Activated T-cell treated with anti-CD3 and anti-CD28 coated beads, Interleukin-2, amount 50 U/mL, for 48 hours (primary cell): ENCODE measurements at places on chromosomes 7 and 10.

- no peak for DNase-seq
Measured at GRCh38 chr10:87761153-87761552, 56.9 kb downstream of the ATAD1 start.

DNA sequence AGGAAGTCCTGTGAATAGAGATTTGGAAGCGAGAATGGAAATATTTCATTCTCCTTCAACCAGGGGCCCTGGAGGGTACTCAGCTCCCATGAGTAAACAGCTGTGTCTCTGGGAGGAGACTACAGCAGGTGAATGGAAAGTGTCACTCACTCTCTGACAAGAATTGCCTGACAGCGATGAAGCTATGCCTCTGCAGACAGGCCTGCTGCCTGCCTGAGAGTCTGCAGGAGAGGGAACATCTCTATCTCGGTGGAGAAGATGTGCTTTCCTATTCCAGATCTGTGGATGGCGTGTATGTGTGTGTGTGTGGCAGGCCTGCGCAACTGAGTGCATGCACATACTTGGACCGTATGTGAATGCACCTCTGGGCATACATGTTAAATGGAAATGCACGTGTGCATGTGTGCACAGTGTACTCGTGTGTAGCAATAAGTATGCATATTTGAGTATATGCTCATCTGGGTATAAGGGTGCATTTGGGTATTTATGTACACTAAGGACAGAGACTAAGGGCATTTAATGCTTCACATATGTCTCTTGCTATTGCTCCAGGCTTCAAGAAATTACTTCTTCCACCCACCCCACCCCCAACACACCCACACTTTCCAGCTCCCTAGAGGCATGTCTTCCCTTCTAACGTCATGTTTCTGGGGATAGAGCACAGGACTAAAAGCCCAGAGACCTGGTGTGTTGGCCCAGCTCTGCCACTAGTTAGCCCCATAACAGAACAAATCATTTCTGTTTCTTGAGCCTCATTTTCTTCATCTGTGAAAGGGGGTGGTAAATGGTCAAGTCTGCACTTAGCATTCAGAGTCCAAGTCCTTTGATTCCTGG lies 4.6 kb upstream of the ADCYAP1R1 start:
- DNase-seq: no peak

GRCh38 chr7:157483971-157484410 lies 147.2 kb downstream of the DNAJB6 start:
- DNase-seq: peak; percentile 16

DNA sequence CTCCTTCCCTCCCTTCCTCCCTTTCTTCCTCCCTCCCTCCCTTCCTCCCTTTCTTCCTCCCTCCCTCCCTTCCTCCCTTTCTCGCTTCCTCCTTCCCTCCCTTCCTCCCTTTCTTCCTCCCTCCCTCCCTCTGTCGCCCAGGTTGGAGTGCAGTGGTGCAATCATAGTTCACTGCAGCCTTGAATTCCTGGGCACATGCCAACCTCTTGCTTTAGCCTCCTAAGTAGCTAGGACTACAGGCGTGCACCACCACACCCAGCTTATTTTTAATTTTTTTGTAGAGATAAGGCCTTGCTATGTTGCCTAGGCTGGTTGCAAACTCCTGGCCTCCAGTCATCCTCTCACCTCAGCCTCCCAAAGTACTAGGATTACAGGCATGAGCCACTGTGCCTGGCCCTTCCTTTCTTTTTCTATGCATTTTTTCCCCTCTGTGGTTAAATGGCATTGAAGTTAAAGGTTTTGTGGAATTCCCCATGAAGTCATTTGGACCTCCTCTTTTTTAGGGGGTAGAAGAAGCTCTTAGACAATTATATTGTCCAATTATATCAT lies 9.6 kb downstream of the KLHDC10 start:
- no peak for DNase-seq

DNA sequence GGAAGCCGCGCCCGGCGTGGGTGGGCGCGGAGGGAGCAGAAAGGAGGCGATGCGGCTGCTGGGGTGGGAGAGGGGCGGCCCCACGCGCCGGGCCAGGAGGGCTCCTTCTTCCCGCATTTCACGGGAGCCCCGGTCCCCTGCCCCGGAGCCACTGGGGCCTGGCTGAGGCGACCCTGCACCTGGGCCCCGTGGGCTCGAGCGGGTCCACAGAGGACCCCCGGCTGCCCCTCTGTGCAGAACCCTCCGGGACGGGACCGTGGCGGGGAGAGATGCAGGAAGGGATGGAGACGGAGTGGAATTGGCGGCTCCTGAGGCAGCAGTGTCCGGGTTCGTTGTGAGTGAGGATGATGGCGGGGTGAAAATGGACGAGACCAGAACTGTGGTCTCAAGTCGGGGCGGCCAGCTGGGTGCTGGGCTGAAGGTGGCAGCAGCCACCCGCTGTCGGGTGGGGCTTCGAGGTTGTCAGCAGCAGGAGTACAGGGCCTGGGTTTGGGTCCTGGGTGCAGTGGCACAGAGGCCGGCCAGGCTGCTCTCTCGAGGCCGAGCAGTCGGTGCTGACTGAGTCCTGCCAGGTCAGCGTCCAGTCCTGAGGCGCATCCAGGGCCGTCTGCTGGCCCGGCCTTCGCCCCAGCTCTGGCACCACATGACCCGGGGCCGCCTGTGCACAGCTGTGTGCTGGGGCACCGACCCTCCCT lies 80.4 kb downstream of the VIPR2 start:
- DNase-seq: no peak

- no peak for DNase-seq
Measured at GRCh38 chr10:20535897-20536881, 360.9 kb downstream of the NEBL start.

DNA sequence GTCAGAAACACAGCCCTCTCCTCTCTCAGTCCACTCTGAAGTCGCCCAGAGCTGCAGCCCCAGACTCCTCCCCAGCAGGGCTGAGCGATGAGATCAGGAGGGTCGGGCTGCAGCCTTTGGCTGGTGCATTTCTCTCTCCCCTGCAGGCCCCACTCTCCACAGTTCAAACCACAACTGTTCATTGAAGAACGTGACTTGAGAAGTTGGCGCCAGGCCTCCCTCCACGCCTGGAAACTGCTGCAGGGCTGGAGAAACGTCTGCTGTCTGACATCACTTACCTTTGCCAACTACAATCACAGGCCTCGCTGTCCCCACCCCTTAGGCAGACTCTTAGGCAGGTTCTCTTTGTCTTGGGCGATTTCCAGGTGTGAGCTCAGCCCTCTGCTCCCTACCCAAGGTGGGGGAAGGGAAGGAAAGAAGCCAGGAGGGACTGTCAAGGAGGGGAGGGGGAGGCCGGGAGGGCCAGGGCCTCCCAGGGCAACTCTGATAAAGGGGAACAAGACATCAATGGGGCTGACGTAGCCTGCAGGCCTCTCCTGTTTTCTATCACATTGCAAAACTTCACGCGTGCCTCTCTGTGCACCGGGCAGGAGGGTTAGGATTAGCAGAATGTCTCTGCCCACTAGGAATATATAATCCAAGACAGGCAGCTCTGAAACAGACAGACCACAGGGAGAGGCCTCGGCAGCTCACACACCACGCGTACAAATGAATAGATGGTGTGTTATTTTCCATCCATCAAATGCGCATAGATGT lies 32.7 kb downstream of the CALML5 start:
- no peak for DNase-seq

- no peak for DNase-seq
Measured at GRCh38 chr10:3060481-3060889, 6.9 kb upstream of the PFKP start.

DNA sequence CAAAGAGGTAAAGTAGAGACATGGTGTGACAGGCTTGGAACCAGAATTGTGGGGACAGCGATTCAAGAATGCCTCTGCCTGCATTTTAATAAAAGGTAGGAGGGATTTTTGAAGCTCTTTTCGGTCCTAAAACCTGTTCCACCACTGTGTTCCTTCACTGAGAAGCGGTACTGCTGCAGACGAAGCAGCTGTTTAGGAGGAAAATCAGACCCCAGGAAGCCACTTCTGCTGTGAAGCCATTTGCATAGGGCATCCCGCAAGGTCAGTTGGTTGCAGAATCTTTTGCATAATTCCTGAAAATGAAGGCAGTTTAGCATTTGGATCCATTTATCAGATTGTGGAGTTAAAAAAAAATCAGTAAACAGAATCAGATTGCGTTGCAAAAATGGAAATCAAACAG lies 183.3 kb upstream of the PRKCQ start:
- DNase-seq: no peak

GRCh38 chr10:20185116-20185515 lies 368.9 kb downstream of the PLXDC2 start:
- no peak for DNase-seq

GRCh38 chr7:99112097-99112496 lies 31.8 kb downstream of the SMURF1 start:
- no peak for DNase-seq

GRCh38 chr10:15252396-15252795 lies 83.9 kb upstream of the NMT2 start:
- DNase-seq: no peak
